ENCODE measurements at places on chromosomes 11 and 22.

GRCh38 chr11:113477321-113477720 is 2.1 kb upstream of the DRD2 start:
- peak; percentile 9 for DNase-seq

- DNase-seq, result no peak
Measured at GRCh38 chr22:47659467-47660223, 897.2 kb downstream of the TBC1D22A start.

DNA sequence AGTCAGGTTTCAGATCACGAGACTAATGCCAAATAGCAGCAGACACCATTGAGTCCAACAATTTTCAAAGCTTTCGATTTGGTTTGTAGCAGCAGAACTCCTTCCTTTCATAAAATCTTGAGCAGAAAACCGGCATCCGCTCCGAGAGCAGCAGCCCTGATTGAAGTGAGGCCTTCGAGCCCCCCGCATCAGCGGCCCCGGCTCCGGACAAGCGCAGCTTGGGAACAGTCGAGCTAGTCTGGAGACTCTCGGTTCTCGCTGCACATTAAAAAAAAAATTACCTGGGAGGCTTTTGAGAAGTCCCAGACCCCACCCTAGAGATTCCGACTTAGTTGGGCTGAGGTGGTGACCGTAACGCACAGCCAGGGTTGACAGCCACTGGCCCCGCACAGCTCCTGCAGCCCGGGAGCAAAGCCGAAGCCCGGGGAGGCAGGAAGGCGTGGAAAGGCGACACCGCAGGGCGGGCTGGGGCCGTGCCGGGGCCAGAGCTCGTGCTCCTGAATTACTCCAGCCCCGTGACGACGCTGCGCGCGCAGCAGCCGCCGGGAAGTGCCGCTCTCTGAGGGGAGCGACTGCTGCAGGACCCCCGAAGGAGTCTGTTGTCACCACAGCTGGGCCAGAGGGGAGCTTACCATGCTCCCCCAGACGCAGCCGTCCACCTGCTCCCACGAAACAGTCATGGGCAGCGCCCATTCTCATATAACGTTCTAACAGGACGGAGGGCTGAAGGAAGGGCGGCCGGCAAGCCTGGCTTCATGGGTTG is 57.8 kb downstream of the SPATA19 start:
- no peak for DNase-seq

DNA sequence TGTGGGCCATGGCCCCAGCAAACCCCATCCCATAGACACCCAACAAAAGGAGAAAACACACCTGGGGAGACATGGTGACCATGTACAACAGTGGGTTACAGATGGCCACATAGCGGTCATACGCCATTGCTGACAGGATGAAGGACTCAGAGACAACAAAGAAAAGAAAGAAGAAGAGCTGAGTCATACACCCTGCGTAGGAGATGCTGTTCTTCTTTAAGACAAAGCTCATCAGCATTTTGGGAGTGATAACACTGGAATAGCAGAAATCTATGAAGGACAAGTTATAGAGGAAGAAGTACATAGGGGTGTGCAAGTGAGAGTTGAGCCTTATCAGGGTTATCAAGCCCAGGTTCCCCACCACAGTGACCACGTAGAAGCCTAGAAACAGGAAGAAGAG is 4.9 kb downstream of the OR8B8 start:
- no peak for DNase-seq

GRCh38 chr11:115765803-115766239 is 261.6 kb upstream of the CADM1 start:
- DNase-seq, result peak; percentile 12

DNA sequence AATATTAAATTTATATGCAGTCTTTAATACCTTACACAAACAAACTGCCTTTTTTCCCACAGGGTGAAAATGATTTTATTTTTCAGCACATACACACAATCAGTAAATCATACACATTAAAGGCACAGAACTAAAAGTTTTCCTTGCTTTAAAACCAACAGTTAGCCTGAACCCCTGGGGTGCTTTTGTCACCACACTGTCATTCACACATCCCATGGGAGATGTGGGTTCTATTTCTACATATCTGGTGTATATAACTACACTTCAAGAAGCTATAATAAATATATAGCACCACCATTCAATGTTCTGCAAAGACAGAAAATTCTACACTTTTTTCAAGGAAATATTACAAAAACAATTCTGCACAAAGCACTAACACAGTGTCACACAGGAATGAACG is 197.0 kb downstream of the GUCY1A2 start:
- DNase-seq, result peak; percentile 16

GRCh38 chr11:64348383-64349024 is 8.5 kb downstream of the CCDC88B start:
- peak; percentile 61 for DNase-seq

GRCh38 chr22:42844756-42845155 is 12.3 kb downstream of the ARFGAP3 start:
- no peak for DNase-seq

GRCh38 chr11:126310200-126310991 is 6.5 kb downstream of the DCPS start:
- DNase-seq, result peak; percentile 94

GRCh38 chr11:132080127-132080526 is 709.7 kb downstream of the NTM start:
- no peak for DNase-seq

DNA sequence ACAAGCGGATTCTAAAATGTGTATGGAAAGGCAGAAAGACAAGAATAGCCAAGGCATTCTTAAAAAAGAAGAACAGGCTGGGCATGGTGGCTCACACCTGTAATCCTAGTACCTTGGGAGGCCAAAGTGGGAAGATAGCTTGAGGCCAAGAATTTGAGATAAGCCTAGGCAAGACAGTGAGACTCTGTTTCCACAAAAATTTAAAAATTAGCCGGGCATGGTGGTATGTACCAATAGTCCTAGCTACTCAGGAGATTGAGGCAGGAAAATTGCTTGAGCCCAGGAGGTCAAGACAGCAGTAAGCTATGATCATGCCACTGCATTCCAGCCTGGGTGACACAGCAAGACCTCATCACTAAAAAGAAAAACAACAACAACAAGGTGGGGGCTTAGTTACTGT is 46.0 kb upstream of the PPP2R1B start:
- no peak for DNase-seq

DNA sequence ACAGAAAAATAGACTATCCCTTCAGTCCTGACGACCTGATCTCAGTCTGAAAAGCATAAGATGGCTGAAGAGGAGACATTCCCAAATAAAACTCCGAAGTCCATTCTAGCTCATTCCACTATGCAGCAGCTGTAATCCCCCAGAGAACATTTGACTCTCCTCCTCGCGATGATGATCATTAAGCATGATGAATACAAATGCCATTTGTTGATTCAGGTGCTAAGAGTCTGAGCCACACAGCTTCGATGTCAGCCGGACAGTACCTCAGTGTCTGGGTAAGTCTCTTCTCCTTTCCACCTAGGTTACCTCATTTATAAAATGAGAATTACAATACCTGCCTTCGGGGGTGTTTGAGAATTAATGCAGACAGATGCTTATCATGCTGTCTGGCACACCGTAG is 94.8 kb downstream of the TENM4 start:
- no peak for DNase-seq

- no peak for DNase-seq
Measured at GRCh38 chr11:109756521-109756920, 334.5 kb downstream of the C11orf87 start.

DNA sequence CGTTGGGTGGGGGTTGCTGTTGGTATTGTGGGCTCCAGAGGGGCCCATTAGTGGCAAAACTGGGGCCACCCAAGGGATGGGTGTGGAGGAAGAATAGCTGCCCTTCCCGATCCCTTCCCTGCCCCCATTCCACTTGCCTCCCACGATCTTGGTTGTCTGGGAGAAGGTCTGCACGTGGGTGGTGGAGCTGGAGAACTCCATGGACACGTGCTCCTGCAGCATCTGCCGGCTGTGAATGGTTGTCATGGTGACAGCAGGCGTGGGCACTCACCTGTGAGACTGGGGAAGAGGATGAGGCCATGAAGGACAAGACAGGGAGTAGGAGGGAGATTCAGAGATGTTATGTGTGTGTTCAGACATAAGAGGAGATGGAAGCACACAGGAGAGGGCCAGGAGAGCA is 2.0 kb downstream of the IGSF22 start:
- no peak for DNase-seq

GRCh38 chr11:61361741-61362541 is at the start of the genes CYB561A3 and TMEM138:
Gene CYB561A3 (minus strand): TSS chr11:61361882. CDS start chr11:61356713, 5,169 bp downstream.
Gene TMEM138 (plus strand): TSS chr11:61362374. CDS start chr11:61364391, 2,017 bp downstream.
- DNase-seq, result peak; percentile 98

DNA sequence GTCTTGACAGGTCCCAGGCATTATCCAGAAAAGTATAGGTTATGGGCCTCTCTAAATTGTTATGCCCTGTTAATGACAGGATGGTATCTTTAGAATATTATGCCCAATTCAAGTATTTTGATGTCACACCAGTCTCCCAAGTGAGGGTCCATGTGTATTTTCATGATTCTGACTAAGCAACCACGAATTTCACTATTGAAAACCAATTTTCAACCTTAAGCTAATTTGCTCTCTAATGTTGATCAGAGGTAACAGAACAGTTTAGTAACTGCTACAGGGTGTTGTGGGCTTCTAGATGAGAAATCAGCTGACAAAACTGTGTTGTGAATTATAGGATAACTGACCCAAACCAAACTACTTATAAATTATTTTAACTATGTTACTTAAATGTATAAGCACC is 48.0 kb upstream of the SORL1-AS1 start:
- no peak for DNase-seq

GRCh38 chr11:58575377-58576020 is at the start of gene LPXN:
Gene LPXN (minus strand): TSS chr11:58575856. CDS start chr11:58575772, 84 bp downstream.
- peak; percentile 89 for DNase-seq

- peak; percentile 59 for DNase-seq
Measured at GRCh38 chr11:67996622-67997474, 7.0 kb downstream of the UNC93B1 start.

- DNase-seq, result no peak
Measured at GRCh38 chr11:130151196-130151595, 8.4 kb upstream of the ST14 start.

- DNase-seq, result peak; percentile 83
Measured at GRCh38 chr22:36365020-36365411, 22.8 kb downstream of the MYH9 start.

DNA sequence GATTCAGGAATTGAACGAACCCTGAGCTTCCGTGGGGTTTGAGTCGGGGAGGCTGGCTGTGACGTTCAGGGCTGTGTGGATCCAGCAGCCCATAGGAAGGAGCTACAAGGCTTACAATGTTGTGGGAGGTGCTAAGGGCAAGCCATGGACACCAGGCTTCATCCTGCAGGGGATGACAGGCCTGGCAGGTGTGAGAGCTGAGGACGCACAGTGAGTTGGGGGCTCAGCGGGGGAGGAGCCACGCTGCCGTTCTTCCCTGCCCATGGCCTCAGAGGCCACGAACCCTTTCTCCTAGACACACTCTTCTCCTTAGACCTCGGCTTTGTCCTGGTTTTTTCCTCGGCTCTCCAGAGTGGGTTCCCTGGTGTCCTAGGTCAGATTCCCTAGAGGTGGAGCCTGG is 113.3 kb upstream of the SLC22A12 start:
- no peak for DNase-seq

DNA sequence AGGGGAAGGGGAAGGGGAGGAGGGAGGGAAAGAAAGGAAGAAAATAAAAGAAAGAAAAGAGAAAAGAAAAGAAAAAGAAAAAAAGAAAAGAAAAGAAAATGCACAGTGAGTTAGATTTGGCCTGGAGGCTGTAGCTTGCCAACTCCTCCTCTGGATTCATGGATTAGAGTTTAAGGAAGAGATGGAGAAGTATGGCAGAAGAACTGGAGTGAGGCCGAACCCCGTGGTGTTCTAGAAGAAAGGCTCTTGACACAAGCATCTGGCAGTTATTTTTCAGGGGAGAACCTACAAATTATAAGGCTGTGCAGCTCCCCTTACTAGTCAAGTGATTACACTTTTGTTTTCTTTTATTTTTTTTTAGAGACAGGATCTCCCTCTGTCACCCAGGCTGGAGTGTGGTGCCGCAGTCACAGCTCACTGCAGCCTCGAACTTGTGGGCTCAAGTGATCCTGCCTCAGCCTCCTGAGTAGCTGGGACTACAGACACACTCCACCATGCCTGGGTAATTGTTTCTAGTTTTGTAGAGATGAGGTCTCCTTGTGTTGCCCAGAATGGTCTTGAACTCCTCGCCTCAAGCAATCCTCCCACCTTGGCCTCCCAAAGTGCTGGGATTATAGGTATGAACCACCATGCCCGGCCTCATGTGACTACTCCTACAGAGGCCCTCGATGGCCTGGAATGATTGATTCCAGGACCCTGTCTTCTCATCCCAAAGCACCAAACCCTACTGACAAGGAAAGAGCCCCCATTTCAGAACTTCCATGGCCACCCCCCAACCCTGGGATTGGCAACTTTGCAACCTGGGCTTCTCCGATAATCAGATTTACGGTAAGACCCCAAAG is 19.5 kb downstream of the ZNF74 start:
- DNase-seq, result no peak

- DNase-seq, result no peak
Measured at GRCh38 chr11:62930157-62930556, 9.0 kb upstream of the CHRM1 start.

- DNase-seq, result no peak
Measured at GRCh38 chr11:7291100-7291829, 39.6 kb downstream of the SYT9 start.

- no peak for DNase-seq
Measured at GRCh38 chr22:46052801-46053562, 76.0 kb upstream of the WNT7B start.

DNA sequence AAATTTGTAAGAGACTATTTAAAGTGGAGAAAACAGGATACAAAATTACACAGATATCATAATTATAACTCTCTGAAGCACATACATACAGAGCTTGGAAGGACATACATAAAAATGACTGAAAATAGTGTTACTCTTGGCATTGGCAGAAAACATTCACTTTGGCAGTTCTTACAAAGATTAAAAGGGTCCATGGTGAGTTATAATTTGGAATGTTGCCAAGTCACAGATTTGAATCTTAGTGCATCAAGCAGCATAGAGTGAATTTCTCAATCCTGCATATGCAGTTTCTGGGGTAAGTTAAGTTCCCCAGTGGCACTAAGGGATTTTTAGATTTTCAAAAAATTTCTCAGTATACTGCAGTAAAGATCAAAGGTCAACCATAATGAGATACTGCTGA is 115.9 kb downstream of the CCDC81 start:
- no peak for DNase-seq

GRCh38 chr11:72327606-72328005 is 83.6 kb upstream of the PHOX2A start:
- DNase-seq, result no peak

DNA sequence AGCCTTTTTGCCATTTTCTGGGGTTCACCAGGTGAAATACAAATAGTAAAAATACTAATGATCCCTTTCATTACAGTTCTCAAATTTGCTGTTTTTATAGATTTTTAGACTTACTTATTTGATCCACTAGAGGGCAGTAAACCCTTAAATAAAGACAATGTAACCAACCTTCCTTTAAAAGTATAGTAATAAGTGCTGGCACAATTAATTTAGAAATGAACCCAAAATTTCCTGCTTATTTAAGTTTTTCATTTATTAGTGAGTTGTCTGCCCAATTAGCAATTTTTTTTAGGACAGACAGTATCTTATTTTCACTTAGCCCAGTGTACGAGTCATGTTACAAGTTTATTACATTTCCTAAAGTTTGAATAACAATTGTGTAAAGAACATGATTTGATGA is 4.7 kb downstream of the DDIAS start:
- DNase-seq, result peak; percentile 45

- peak; percentile 15 for DNase-seq
Measured at GRCh38 chr11:77590194-77590782, 535 bp downstream of the AQP11 start.

Data from NB4 (cell line).